Activated CD4-positive, alpha-beta memory T cell treated with anti-CD3 and anti-CD28 coated beads, Interleukin-2, amount 10 ng/mL, durations not matched to agents 7 days and 5 days (primary cell): ENCODE measurements at places on chromosomes 11 and 22. TPM values are rescaled to one million over a fixed set of nuclear protein-coding genes. Genes with fewer than 3 reads are reported as not detected.
A peak's percentile ranks its signal among the peaks of the same experiment; 100 is the strongest.

The DSCAML1 gene
- total RNA-seq, result not detected

GRCh38 chr11:80297858-80298632 is 857.2 kb upstream of the TENM4 start:
- H3K4me3 ChIP-seq, result no peak overlapping the region
- H3K36me3 ChIP-seq, result no peaks in the 10 kb centered on the region
- no peak overlapping the region for H3K27ac ChIP-seq
- H3K4me1 ChIP-seq, result no peaks in the 10 kb centered on the region
- DNase-seq, result no peak
- H3K27me3 ChIP-seq, result no peaks in the 10 kb centered on the region

- no peak for DNase-seq
- H3K36me3 ChIP-seq, result no peaks in the 10 kb centered on the region
- H3K27me3 ChIP-seq, result no peaks in the 10 kb centered on the region
- peaks cover 1% of the 10 kb centered on the region for H3K4me1 ChIP-seq
These were observed 96.5 kb downstream of the ARHGAP8 start for GRCh38 chr22:44848791-44849420.

- H3K27ac ChIP-seq, result no peak overlapping the region
- no peaks in the 10 kb centered on the region for H3K27me3 ChIP-seq
- H3K36me3 ChIP-seq, result no peaks in the 10 kb centered on the region
- no peak for DNase-seq
- no peaks in the 10 kb centered on the region for H3K4me1 ChIP-seq
- H3K4me3 ChIP-seq, result no peak overlapping the region
These were observed 742 bp upstream of the BBOX1 start for GRCh38 chr11:27039873-27040272.

- H3K27me3 ChIP-seq, result no peaks in the 10 kb centered on the region
- H3K4me1 ChIP-seq, result peaks cover 16% of the 10 kb centered on the region
- H3K27ac ChIP-seq, result no peak overlapping the region
- H3K4me3 ChIP-seq, result no peak overlapping the region
These were observed 75.9 kb downstream of the FAM83F start for GRCh38 chr22:40070701-40071100.

GRCh38 chr11:55357560-55358184 is 10.1 kb upstream of the OR4A15 start:
- no peak overlapping the region for H3K4me3 ChIP-seq
- no peak for DNase-seq
- H3K36me3 ChIP-seq, result no peaks in the 10 kb centered on the region
- H3K27me3 ChIP-seq, result no peaks in the 10 kb centered on the region
- no peak overlapping the region for H3K27ac ChIP-seq
- no peaks in the 10 kb centered on the region for H3K4me1 ChIP-seq

The SLC22A25 gene
- total RNA-seq, result not detected

The CASP5 gene
- not detected for total RNA-seq

DNA sequence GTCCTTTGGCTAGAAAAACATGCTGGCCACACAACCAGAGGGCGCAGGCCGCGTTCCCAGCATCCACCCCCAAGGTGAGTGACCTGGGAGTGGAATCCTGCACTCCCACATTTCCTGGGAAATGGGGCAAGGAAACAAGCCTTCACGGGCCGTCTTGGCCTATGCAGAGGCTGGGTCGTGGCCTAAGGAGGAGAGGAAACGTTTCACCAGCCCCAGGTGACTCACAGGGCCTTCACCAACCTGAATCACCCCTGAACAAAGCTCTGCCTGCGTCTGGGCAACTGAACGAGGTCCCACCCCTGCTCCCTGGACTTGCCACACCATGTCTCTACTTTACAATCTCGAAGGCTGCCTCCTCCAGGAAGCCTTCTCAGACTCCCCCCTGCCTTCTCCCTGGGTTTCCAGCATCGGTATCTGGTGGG is 13.2 kb downstream of the MYH9 start:
- peaks cover 97% of the 10 kb centered on the region for H3K4me1 ChIP-seq
- peak overlapping the region; percentile 45 for H3K4me3 ChIP-seq
- peak overlapping the region; percentile 84 for H3K27ac ChIP-seq
- DNase-seq, result peak; percentile 60
- H3K27me3 ChIP-seq, result no peaks in the 10 kb centered on the region

The CDC45 gene
- 56.2 TPM for total RNA-seq

The TMEM191C gene
- 0.48 TPM for total RNA-seq
